NCI-H2029 (cell line): ENCODE measurements at places on chromosomes 12 and 14.

DNA sequence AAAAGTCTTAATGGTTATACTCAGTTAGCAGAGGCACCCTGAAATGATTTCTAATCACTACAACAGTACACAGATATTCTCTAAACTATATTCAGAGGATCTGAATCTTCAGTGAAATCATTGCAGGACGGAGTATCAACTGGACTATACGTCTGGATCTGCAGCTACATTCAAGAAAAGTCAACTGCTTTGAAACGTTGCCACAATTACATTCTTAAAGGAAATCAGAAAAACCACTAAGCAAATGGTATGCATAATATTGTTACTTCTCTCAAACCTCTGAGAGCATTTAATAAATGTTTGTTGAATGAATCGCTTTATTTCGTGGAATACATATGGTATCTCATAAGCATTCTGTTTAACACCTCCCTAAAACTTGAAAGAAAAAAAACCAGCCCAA is 67.4 kb downstream of the MED13L start:
- DNase-seq, result no peak

DNA sequence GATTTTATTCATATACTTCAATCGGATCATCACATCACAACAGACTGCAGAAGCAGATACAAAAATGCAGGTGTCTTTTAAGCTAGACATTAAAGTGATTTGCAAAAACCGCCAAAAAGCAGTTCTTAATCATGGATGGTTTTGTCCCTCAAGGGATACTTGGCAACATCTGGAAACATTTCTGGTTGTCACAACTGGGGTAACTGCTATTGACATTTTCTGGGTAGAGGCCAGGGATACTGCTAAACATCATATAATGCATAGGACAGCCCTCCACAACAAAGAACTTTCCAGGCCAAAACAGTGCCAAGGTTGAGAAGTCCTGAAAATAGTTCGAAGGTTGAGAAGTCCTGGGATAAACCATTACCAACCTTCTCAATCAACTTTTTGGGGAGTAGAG is 101.8 kb upstream of the BBS10 start:
- DNase-seq, result no peak

DNA sequence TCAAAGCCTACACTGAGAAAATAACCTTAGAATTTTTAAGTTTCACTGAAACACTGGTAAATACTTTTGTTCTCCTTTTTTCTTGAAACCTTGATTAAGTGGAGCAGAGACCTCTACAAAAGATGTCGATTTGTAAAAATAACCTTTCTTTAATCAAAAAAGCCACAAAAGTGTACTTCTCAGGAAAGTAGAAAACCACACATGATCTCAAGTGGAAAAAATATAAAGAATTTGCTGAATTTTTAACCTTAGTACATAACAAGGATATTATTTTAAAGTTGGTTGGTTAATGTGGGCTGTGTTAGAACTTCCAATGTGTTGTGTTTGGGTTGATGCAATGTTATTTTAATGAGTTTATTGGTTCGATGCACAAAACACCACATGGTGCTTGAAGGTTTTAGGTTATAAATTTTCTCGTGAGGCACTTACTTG is 8.6 kb downstream of the LGR5 start:
- no peak for DNase-seq

- DNase-seq, result no peak
These were observed 25.9 kb upstream of the PAPLN start for GRCh38 chr14:73211251-73212040.

GRCh38 chr14:72404998-72405397 is 472.8 kb downstream of the RGS6 start:
- no peak for DNase-seq

- no peak for DNase-seq
These were observed 3.7 kb downstream of the SLC25A21 start for GRCh38 chr14:37168721-37169120.

DNA sequence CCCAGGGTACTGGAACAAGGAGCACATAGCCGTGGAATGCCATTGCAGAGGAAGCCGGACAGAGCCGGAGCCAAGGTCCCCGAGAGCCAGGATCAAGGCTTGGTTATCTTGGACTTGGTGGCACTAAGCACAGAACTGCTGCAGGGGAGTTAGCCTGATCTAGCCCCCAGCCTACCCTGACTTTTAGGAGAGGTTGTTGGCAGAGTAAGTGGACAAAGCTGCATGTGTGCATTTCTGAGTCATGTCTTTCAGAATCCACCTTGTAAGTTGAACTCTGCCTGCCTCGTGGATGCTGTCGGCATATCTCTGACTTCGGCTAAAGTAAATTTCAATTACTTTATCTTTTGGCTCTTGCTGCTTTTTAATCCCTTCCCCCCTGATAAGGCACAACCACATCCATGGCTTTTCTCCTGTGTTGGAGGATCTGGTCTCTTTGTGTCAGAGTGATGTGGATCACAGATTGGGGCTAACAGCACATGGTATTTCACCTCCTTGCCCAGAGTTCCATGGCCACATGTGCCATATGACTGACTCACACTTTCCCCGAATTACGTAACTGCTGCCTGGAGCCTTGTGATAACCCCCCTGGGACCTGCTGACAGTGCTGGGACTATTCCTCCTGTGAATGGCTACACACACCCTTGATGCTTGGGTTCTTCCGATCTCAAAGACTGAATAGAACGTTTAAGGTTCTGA is 240.3 kb downstream of the EMP1 start:
- DNase-seq, result no peak

- DNase-seq, result peak; percentile 71
These were observed 32.6 kb upstream of the HIF1A start for GRCh38 chr14:61662437-61663311.

GRCh38 chr14:38808734-38809455 is 294.1 kb downstream of the SEC23A start:
- DNase-seq, result peak; percentile 12

GRCh38 chr12:42260518-42260917 is 22.5 kb upstream of the YAF2 start:
- no peak for DNase-seq

DNA sequence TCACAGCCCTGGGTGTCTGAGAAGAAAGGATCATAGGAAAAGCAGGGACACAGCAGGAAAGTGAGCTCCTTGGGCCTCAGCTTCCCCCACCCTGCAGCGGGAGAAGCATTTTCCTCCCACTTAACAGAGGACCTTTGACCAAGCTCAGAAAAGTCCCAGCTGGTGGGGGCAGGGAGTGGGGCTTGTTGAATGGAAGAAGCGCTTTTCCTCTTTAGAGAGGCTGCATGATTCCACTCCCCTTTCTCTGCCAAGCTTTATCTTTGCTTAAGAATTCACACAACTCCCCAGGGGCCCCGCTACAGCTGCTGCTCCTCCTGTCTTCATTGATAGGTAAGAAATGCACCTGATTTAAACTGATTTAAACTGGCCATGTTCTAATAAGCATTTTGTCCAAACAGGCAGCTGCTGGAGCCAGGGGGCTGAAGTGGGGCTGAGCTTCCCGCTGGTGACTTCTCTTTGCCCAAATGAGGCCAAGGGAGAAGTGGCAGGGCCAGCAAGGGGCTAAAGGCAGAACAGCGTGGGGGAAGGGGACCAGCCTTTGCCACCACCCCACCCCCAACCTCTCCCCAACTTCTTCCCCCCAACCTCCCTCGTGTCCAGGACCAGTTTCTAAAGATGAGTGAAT is 1.7 kb upstream of the PAPLN start:
- no peak for DNase-seq

- no peak for DNase-seq
These were observed 8.3 kb downstream of the DIO2 start for GRCh38 chr14:80202888-80203562.

DNA sequence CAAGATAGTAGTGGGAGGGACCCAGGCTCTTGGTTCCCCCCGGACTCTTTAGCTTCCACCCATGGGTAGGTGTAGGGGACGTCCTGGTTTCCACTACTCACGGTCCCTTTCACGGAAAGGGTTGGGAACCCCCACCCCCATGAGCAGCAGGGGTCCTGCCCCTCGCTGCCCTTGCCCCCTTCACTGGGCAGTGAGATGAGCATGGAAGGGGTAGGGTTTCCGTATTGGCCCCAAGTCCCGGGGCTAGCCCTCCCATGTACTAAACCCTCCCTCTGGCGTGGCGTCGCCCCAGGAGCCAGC is 12.7 kb downstream of the AGAP2 start:
- no peak for DNase-seq

- no peak for DNase-seq
These were observed 120.8 kb downstream of the PPHLN1 start for GRCh38 chr12:42446761-42447160.

DNA sequence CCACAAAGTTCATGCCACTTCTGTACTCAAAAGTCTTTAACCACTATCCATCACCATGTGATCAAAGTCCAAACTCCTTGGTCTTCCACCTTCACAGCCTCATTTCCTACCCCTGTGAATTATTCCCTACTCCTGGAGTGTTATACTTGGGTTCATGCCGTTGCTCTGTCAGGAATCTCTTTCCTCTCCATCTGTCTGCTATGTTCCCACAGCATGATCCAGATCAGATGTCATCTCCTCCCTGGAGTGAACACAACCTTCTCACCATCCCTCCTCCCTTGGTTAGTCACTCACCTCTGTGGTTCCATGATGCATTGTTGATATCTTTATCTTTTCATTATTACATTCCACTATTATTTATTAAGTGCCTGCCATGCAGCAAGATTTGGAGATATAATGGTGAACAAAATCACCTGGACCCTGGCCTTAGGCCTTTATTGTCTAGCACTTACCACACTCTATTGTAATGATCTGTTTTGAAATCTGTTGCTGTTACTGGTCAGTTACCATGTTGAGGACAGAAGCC is 22.4 kb downstream of the LACRT start:
- no peak for DNase-seq

- DNase-seq, result no peak
These were observed 989.1 kb upstream of the TMEM132C start for GRCh38 chr12:127277882-127278281.

GRCh38 chr12:2624543-2625288 is 170.1 kb upstream of the FKBP4 start:
- DNase-seq, result no peak

GRCh38 chr12:58095002-58095401 is 153.6 kb downstream of the ATP23 start:
- DNase-seq, result no peak

DNA sequence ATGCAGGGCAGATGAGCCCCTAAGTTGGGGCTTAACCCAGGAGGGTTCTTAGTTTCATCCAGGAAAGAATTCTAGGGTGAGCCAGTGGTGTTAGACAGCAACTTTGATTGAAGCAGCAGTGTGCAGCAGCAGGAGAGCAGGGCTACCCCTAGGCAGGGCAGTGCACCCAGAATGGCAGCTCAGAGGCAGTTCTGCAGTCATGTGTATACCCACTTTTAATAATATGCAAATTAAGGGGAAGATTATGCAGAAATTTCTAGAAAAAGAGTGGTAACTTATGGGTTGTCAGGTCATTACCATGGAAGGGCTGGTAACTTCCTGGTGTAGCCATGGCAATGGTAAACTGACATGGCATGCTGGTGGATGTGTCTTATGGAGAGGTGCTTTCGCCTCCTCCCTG is 297.5 kb downstream of the PCNX1 start:
- DNase-seq, result no peak

GRCh38 chr14:106347890-106348755 is 821.7 kb downstream of the TMEM121 start:
- no peak for DNase-seq

- DNase-seq, result no peak
These were observed 43.5 kb downstream of the DPF3 start for GRCh38 chr14:72850360-72850759.

- no peak for DNase-seq
These were observed 7.7 kb downstream of the GATC start for GRCh38 chr12:120453977-120454376.

GRCh38 chr12:85183855-85184254 is 96.2 kb upstream of the ALX1 start:
- DNase-seq, result no peak
